Fibroblast of mammary gland (primary cell): ENCODE measurements at places on chromosomes 5 and 9.

DNA sequence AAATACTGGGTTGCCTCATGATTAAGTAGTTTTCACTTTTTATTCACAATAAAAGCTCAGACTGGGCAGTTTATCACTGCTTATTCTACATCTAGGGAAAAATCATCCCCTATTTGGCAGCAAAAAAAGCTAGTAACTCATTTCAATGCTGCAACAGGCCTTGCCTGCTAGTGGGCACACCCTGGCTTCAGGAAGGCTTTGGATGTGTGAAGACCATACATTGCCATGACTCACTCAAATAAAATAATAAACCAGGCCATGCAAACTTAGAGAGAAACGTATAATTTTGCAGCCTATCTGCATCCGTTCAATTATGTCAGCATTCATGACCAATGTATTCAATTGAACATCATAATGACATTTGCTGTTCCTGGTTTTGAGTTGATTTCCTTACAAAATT is 402.9 kb downstream of the PIK3R1 start:
- DNase-seq = no peak

DNA sequence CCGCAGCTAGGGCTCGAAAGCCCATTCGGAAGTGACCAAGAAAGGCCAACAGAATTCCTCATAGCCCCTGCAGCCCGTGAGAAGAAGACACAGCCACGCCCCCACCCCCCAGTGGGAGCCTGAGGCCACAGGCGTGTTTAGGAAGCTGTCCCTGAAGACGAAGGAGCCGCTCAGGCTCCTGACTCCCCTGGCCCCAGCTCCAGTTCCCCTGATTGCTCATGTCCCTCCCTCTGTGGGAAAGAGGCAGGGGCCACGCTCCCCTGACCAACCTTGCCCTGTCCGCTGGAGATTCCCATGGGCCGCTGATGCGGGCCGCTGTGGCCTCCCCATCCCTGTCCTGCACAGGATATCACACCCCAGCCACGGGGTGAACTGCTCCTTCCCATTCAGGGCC is 13.6 kb downstream of the ROPN1L start:
- no peak for DNase-seq

DNA sequence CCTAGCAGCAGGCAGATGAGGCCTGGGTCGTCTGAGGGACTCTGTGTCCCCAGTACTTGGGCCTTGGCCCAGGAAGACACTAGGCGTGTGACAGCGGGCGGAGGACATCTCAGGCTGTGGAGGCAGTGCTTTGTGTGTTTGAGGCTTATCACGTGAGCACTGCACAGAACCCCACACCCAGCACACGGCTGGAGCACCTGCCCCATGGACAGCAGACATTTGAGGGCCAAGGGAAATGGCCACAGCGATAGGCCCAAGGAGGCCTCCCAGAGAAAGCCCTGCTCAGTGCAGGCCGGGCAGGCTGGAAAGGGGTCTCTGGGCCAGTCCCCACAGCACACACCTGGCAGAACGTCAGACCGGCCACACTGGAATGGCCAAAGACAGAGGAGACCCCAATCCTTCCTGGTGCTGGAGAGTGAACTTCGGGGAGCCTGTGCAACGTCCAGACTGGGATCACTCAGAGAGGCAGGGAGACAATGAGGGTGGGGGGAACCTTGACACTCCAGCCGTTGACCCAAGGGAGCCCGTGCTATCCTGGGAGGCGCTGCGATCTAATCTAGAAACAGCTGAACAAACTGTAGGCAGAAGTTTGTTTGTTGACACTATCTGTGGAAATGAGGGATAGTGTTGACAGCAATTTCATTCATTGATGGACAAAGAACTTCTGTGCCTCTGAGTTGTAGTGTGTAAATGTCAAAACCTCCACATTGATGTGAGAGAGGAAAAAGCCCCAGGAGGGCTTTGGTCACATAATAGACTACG is 19.6 kb upstream of the FLT4 start:
- no peak for DNase-seq

- DNase-seq = peak; percentile 95
These were observed 92.4 kb upstream of the NR3C1 start for GRCh38 chr5:143495821-143496275.

GRCh38 chr9:94665613-94666012 is 26.3 kb upstream of the FBP1 start:
- DNase-seq = no peak

DNA sequence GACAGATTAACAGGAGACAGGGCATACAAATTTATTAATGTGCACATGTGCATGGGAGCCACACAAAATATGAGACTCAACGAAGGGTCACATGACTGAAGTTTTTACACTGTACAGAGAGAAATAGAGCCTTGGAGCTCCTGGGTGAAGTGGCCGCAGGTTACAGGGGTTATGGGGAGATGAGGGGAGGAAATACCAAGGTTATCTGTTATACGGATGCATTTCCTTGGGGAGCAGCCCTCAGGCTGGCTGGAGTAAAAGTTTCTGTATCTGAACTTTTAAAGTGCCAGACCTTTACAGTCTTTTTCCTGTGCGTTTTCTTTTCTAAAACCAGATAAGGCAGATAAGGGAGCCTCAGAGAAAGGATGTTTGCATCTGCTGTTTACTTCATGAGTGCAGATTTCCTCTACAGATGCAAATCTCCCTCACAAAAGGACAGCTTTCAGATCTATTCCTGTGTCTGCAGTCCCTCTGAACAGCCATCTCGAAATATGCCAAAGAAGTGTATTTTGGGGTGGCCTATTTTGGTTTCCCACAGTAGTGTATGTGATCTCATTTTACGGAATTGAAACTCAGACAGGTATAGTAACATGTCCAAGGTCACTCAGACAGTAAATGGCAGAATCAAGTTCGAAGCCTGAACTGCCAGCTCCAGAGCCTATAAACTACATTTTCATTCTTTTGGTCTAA is 139.3 kb upstream of the FBXL17 start:
- no peak for DNase-seq

DNA sequence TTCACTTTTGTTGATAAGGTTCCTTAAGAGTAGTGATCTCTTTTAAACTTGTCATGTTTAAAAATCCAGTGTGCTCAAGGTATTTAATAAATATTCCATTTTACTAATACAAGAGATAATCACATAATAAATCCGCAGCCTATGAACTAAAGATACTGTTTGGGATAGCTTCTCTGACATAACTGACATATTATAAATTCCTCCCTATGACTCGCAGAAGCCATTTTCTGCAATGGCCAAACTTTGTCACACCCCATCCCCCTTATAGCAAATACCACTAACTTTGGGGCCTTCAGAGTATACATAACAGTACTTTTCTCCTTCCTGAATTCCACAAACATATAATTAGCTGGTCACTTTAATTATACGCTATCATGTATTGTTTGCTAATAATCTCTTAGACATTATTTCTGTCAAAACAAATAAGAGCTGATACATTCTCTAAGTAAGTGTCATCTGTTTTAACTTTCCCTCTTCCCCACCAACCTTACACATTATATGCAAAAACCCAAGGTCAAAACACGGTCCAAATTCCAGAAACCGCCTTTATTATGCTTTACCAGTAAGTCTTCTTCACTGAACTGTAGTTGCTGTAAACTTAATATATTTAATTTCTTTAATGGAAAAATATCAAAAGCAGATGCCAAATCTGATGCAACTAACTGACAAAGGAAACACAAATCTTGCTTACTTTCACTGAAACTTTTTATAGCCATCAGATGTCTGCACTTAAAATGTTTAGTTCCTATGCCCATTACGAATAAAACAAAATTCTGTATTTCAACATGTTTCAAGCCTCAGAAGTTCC is 971 bp downstream of the TMEM267 start:
- no peak for DNase-seq

- no peak for DNase-seq
These were observed 617.7 kb upstream of the C9orf72 start for GRCh38 chr9:28190981-28191380.

GRCh38 chr9:82091610-82092009 is 103.0 kb downstream of the SPATA31D1 start:
- no peak for DNase-seq

GRCh38 chr9:95038666-95039065 is 278.8 kb downstream of the FANCC start:
- no peak for DNase-seq

GRCh38 chr5:172064766-172065165 is 58.3 kb upstream of the FBXW11 start:
- no peak for DNase-seq

- DNase-seq = peak; percentile 16
These were observed 36.0 kb downstream of the BNIP1 start for GRCh38 chr5:173180331-173180730.

DNA sequence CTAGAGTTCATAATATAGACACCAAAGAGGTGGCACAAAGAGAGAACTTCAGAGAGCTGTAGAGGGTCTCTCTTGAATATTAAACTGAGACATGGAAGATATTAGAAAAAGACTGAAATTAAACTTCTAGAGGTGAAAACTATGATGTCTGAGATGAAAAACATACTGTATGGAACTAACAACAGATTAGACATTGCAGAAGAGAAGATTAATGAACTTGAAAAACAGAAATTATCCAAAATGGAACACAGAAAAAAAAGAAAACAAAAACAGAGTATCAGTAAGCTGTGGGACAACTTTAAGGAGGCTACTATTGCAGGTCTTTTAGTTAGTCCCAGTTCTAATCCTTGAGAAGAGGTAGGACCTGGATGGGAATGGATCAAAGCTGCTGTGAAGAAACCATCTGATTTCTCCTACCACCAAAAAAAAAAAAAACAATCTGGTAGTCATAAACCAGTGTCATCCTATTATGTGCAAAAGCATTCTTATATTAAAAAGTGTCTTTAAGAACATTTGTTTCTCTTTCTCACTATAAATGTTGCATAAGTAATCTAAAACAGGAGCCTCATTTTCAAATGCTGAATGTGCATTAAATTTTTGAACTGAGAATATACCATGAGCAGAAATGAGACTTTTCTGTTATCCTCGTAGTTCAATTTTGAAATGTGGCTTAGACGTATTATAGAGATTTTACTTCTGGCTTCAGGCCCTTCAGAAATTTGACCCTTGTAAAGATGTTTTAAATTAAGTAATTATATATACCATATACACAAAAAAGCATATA is 96.2 kb downstream of the ERMP1 start:
- no peak for DNase-seq

- no peak for DNase-seq
These were observed 365.8 kb upstream of the DAP start for GRCh38 chr5:11126844-11127243.

GRCh38 chr5:150353032-150353675 is 4.3 kb upstream of the TCOF1 start:
- DNase-seq = no peak

GRCh38 chr9:114386361-114386885 is 1.4 kb downstream of the AKNA start:
- no peak for DNase-seq

DNA sequence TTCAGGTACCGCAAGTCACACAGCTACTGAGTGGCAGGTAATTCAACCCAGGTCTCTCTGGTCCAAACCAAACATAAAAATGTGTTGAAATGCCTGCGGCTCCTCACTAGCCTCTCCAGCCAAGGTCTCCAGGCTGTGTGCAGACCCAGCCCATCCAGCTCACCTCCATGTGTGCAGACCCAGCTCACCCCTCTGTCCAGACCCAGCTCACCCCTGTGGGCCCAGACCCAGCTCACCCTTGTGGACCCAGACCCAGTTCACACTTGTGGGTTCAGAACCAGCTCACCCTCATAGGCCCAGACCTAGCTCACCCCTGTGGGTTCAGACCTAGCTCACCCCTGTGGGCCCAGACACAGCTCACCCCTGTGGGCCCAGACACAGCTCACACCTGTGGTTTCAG is 188.0 kb upstream of the ADCY2 start:
- no peak for DNase-seq

DNA sequence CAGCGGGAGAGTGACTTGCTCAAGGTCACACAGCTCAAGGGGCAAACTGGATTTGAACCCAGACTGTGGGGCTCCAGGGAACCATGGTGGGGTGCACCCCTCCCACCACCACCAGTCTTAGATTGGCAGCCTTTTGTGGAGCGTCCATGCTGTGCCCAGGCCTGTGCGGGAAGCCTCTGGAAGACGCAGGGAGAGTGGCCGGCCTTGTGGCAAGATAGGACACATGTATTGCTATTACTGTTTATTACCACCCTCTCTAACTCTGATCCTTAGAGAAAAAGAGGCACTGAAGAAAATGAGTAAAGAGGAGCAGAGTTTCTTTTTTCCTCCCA is 25.4 kb upstream of the SH3PXD2B start:
- no peak for DNase-seq

GRCh38 chr5:6744841-6745705 is 31.8 kb downstream of the TENT4A start:
- no peak for DNase-seq

GRCh38 chr5:77086689-77087483 is at the start of gene ZBED3:
Gene ZBED3 (minus strand): TSS chr5:77087285. CDS start chr5:77077878, 9,407 bp downstream.
- DNase-seq = peak; percentile 85

DNA sequence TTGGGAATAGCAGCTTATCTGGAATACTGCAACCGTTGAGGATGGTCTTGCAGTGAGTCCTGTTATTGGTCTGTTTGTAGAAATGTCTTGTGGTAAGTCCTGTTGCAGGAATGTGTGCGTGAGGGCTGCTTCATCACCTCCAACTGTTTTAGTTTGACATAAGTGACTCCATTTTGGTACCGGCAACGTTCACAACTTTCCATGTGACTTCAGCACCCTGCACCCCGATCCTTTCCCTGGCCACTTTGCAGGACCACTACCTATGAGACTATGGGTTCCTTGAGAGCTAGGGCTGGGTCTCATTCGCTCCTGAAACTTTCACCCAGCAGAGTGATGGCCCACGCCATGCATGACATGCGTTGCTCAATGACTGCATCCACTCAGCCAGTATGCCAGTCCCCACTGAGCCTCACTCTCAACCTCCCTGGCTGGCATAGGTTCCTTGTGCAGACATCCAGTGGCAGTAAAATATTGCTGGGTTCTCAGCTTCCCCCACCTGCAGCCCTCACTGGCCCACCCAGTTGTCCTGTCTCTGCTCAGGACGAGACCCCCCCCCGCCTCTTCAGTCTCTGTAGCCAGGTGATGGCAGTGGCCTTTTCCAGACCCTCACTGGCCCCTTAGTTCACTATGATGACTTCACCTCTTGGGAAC is 8.0 kb downstream of the SURF6 start:
- no peak for DNase-seq

- no peak for DNase-seq
These were observed 105.5 kb upstream of the KLF4 start for GRCh38 chr9:107594908-107595530.

- peak; percentile 79 for DNase-seq
These were observed 32.5 kb downstream of the SHB start for GRCh38 chr9:38036359-38037084.

DNA sequence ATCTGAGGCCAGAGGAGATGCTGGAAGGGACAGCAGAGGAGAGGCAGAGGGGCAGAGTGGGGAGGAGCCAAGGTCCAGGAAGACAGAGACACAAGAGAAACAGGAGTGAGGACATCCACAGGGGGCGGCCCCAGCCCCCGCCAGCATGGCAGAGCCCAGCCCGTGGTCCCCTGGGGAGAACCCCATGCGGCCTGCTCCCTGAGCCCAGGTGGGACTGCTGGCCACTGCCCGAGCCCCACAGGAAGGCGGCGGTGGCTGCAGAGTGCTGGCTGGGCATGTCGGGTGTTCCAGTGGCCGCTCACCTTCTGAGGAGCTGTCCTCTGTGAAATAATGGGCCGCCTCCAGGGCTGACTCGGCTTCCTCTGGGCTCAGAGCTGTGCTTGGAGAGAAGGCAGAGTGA is 8.9 kb upstream of the MRNIP start:
- no peak for DNase-seq
